NCI-H524 (cell line): ENCODE measurements at places on chromosomes 4 and X.

DNA sequence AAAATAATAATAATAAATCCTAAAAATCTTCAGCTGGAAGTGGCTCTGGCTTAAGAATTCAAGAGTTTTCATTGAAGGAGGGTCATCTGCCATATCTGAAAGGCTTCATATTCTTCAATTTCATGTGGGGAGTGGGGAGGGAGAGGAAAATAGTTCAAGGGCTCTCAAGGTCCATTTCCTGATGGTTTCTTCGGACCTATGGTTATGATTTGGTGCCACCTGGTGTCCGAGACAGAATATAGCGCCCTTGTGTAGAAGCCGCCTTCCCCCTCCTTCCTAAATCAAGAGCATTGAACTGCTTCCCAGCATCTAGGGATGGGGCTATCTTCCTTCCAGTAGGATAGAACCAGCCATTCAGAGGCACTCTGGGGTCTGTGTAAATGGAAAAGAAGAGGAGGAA lies 34.3 kb downstream of the NLGN3 start:
- peak; percentile 54 for DNase-seq

- DNase-seq = peak; percentile 49
These were observed 23.5 kb upstream of the SYNPO2 start for GRCh38 chr4:118865091-118865708.

DNA sequence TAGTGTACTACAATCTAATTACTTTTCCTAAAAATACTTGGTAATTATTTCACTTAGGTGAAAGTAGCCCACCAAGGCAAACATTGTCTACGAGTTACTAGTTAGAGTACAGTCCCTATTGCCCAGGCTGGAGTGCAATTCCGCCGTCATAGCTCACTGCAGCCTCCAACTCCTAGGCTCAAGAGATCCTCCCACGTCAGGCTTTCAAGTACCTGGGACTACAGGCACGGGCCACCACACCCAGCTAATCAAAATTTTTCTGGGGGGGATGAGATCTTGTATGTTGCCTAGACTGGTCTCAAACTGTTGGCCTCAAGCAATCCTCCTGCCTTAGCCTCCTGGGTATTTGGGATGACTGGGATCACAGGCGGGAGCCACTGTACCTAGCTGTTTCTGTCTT lies 21.9 kb downstream of the FAM193A start:
- DNase-seq = no peak

GRCh38 chrX:148501386-148502066 lies 1.1 kb downstream of the AFF2 start:
- peak; percentile 47 for DNase-seq

- DNase-seq = no peak
These were observed 82.4 kb upstream of the TMEM150C start for GRCh38 chr4:82643994-82644733.

DNA sequence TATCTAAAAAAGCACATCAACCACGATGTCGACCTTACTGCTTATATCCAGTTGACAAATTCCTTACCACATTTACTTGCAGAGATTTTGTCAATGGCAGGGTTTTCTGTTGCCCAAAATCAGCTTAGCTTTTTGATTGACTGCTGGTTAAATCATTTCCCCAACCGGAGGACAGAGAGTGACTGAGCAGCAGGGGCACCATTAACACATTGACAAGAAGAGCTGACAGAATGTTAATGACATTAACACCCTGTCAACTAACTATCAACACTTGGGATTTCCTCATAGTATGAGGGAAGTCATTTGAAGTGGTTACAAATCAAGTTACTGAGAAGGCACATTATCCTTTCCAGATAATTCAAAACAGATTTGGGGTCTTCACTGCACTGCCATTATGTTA lies 368.4 kb downstream of the RPA4 start:
- DNase-seq = peak; percentile 50

DNA sequence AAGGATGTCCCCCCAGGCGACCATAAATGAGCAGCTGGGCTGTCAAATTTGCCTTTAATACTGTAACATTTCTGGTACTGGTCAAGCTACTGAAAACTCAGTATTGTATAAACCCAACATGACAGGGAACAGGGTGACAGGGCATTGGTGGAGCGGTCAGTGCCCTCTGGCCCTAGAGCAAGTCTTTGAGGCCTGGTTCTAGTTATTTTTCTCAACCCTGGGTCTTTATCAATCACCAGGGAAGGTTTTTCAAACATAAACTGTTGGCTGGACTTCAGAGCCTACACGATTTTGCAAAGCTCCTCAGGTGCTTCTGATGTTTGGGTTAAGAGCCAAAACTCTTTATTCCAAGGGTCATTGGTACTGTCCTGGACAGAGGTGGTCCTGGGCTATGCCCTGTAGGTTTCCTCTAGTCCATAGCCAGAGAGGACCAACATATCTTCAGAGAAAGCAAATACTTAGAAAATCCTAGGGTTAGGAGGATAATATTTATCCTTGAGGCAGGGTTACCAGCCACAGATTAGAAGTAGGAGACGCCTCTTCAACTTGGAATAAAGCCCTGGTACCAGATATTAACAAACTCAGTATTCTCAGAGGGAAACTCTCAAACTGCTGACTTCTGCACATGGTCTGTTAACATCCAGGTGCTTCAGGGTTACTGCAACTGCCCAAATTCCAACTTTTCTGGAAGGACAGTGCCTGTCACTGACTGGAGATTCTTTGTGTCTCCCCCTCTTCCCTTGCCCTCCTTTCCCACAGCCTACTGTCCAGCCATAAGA lies 26.7 kb upstream of the ADH7 start:
- DNase-seq = no peak

DNA sequence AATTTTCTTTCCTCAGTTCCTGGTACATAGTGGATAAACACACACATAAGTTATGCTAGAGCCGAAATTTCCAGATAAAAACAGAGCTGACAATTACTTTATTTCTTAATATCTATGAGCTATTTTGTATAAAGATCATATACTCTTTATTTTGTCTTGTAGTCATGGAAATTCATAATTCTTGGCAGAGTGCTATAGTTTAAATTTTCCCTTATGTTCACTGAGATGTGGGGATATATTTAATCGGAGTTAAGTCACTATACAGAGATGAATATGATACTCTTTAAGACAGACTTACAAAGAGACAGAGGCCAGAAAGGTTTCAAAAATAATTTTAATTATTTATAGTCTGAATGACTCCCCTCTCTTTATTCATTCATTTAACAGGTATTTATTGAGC lies 89.7 kb downstream of the PPEF1 start:
- no peak for DNase-seq

GRCh38 chrX:103613362-103613890 lies 5.7 kb downstream of the TCEAL3 start:
- no peak for DNase-seq

GRCh38 chr4:183783991-183784553 lies 121.0 kb upstream of the STOX2 start:
- DNase-seq = no peak

- no peak for DNase-seq
These were observed 75.0 kb downstream of the MGST2 start for GRCh38 chr4:139740531-139741041.

DNA sequence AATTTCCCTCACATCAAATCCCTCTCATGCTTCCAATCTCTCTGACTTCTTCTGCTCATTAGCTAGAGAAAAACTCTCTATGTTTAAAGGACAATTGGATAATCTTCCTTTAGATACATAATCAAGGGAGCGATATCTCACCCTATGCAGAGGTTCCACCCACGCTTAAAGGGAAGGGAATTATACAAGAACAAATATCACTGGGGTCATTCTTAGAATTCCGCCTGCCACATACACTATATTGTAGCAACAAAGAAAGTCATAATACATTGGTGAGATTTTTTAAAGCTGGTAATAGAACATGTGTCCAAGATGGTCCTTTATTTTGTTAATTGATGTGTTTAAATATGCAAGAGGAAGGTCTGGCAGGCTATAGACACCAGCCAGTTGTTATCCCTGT lies 31.5 kb downstream of the NKX6-1 start:
- no peak for DNase-seq

GRCh38 chr4:41176340-41176739 lies 38.0 kb downstream of the APBB2 start:
- DNase-seq = no peak

GRCh38 chr4:165345666-165346417 lies 18.4 kb downstream of the MSMO1 start:
- no peak for DNase-seq

DNA sequence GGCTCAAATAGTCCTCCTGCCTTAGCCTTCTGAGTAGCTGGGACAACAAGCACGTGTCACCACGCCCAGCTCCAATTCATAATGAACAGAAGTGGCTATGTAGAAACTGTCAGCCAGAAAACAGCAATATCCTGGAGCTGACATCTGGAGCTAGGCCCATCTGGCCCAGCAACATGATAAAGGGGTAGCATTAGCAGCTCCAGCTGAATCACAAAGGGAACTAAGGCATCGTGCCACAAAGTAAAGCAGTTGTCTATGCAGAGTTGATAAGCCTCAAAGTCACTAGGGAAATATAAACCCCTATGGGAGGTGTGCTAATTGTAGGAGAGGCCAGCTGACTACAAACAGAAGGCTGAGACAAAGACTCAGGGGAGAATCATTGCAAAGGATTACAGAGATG lies 270.5 kb upstream of the GPC4 start:
- peak; percentile 92 for DNase-seq

DNA sequence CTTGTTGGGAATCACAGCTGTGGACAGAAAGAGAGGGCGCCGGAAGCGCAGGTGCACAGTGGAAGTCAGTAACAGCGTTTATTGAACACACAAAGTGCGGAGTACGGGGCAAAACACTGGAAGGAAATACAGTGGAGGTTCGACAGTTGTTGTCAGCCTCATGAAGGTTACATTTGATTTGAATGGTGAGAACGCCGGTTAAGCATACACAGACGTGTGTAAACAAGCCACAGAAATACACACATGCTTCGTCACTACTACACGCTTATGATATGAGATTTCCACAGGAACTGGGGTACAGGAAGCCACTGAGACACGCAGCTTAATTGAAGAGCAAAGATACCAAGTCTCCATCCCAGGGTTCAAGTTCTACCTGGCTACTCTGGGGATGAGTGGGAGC lies 12.0 kb downstream of the CCKAR start:
- no peak for DNase-seq

DNA sequence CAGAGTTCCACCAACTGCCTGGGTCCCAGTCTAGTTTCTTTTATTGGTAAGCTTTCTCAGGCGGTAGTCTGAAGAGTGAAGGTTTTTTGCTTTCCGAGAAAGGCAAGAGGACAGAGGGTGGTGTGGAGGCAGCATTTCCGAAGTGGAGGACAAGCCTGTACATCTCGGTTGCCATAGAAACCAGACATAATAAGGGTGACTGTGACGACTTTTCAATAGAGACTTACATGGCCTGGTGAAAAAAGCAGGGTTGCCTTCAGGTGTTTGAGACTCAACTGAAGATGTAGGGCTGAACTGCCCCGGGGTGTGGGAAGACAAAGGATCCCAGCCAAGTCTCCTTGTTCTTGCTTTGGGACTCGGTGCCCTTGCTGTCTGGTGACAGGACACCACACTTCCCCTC lies 53.6 kb upstream of the RAB40AL start:
- no peak for DNase-seq
